HuH-7 (cell line): ENCODE measurements at places on chromosomes 2 and 18.

DNA sequence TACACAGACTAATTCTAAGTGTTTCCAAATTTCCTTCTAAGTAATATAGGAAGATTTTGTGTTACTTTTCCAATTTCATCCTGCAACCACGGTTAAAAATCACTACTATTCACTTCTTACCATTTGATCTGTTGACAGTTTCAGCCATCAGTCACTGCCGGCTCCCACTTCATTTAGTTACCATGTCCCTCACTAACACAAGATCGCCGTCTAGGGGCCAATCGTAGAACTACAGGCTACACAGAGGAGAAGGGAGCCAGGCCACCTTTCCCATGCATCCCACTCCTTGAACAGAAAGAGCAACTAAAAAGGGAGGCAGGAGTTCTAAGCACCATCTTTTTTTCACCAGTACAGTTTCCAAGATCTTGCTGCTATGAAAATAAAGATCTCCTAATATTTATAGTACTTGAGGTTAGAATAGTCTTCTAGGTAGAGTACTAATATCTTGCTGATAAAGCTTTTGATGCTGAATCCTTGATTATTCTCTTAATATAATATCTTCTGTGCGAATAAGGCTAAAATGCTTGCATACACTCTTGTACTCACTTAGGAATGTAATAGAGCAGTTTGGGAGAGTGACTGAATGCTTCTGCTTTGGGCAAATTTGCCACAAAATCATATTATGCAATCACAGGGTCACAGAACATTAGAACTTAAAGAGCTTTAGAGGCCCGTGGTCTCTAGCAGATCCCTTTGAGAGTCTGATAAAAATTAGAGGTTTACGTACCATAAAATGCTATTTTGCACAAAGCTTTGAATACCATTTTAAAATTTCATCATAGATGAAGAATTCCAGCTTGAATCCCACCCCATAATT is 39.5 kb upstream of the CYP1B1 start:
- DNase-seq = peak; percentile 65

DNA sequence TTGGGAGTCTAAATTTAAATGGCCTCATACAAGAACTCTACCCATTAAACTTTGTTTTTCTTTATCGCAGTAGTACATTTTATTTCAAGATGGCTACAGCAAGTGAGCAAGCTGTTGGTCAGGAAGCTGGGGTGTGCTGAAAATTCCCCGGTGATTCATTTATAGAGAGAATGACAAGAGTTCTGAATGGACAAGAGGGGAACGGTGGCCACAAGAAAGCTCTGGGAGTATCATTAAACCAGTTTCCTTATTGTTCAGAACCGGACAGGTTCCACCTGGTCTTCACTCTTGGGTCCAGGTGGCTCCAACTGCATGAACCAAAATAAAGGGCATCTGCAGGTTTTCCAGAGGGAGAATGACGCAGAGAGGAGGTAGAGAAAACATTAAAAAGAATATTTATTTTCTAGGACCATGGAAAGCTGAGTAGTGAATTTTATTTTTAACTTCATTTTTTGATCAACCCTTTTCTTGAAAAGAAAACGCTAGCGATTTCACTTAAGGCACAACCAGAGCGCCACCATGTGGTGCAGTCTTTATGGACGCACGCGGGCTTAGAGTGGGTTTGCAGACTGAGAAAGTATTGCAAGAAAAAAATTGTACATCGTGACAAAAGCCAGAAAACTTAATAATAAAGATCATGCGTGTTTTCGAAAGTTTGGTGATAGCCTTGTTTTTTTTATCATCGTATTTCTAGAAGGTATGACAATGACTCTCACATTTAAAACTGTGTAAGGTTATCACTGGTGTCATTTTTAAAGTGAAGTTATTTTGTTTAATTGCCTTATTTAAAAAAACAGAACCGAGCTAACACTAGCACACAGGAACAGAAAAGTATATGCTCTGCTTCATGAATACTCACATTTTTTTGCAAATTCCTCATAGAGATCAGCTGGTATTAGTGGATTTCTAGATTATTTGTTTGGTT is 97.9 kb upstream of the NOL4 start:
- no peak for DNase-seq

GRCh38 chr18:59760212-59760611 is 63.0 kb upstream of the CCBE1 start:
- no peak for DNase-seq

DNA sequence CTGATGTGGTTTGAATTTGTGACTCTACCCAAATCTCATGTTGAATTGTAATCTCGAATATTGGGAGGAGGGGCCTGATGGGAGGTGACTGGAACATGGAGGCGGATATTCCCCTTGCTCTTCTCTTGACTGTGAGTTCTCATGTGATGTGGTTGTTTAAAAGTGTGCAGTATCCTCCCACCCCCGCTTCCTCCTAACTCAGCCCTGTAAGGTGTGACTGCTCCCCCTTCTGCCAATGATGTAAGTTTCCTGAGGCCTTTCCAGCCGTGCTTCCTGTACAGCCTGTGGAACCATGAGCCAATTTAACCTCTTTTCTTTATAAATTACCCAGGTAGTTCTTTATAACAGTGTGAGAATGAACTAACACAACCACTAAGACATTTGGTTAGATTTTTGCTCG is 458.4 kb downstream of the THSD7B start:
- no peak for DNase-seq

DNA sequence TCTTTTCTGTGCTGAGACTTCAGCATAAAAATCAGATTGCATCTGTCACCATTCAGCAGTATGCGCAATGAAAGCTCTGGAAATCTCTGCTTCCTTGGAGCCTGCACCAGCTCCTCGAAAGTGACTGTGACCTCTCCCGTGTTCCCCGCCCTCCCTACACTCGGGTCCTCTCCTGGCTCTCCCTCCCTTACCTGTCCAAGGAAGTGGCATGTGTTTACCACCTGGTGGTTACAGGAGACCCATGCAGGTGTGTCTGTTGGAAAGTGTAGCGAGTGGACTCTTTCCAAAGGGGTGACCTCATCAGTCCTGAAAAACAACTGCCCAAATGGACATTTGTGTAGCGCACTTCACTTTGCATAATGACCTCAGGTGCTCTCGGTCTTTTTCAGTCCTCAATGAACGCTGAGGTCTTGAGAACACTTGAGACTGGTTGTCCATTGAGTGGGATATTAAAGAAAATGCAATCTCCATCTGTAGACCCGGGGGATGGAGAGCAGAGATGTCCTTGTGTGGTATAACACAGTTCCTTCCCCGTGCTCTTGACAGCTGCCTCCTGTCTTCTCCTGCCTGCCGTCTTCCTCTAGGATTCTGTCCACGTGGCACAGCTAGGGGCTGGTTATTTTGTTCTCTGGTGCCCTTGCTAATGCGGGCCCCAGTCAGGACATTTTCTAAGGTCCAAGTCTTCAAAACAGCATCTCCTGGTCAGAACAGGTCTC is 133.2 kb downstream of the ACKR3 start:
- DNase-seq = no peak

DNA sequence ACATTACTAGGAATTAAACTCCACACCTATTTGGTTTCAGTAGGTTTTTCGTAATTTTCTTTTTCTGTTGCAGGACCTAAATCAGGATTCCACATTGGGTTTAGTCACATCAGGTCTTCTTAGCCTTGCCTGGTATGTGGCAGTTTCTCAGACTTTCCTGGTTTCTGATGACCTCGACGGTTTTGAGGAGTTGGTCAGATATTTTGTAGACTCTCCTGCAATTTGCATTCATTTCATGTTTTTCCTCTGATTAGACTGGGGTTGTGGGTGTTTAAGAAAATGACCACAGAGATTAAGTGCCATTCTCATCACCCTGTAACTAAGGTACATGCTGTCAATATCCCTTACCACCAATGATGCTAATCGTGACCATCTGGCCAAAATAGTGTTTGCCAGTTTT is 97.3 kb upstream of the ST6GAL2 start:
- no peak for DNase-seq

- DNase-seq = no peak
These were observed 39.4 kb downstream of the ARID5A start for GRCh38 chr2:96575785-96576456.

GRCh38 chr18:31420032-31420431 is 27.5 kb upstream of the DSG3 start:
- no peak for DNase-seq

DNA sequence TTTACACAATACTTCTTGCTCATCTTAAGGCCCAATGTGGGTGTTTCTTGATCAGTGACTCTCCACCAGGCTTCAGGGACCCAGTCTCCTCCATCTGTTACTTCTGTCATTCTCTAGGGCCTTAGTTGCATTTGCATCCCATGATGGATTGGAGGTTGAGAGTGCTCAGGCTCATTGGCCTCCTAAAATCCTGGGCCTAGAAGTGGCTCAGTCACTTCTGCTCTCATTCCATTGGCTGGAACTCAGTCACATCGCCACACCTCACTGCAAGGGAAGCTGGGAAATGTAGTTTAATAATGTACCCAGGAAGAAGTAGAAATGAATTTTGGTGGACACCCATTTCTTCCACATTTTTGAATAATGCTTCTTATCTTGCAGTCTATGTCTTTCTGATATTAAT is 223.5 kb downstream of the HRH4 start:
- no peak for DNase-seq

- DNase-seq = no peak
These were observed 57.8 kb downstream of the CTDP1 start for GRCh38 chr18:79737426-79737825.

- no peak for DNase-seq
These were observed 40.5 kb upstream of the HS6ST1 start for GRCh38 chr2:128358941-128359731.

DNA sequence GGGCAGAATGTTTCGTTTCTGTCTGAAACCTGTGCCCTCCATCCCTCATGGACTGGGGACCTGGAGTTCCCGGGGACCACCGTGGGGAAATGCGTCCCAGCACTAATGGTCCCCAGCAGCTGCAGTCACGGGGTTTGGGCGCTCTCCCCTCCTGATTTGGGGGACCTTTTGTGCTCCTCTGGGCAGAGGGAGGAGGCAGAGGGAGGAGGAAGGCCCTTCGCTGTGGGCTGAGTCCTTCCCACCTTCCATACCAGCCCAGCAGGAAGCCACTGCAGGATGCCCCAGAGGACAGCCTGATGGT is 3.2 kb downstream of the GPR35 start:
- no peak for DNase-seq

GRCh38 chr2:40488927-40489677 is 37.2 kb upstream of the SLC8A1 start:
- DNase-seq = peak; percentile 8

GRCh38 chr18:46199515-46200147 is 95.4 kb downstream of the HAUS1 start:
- DNase-seq = no peak

DNA sequence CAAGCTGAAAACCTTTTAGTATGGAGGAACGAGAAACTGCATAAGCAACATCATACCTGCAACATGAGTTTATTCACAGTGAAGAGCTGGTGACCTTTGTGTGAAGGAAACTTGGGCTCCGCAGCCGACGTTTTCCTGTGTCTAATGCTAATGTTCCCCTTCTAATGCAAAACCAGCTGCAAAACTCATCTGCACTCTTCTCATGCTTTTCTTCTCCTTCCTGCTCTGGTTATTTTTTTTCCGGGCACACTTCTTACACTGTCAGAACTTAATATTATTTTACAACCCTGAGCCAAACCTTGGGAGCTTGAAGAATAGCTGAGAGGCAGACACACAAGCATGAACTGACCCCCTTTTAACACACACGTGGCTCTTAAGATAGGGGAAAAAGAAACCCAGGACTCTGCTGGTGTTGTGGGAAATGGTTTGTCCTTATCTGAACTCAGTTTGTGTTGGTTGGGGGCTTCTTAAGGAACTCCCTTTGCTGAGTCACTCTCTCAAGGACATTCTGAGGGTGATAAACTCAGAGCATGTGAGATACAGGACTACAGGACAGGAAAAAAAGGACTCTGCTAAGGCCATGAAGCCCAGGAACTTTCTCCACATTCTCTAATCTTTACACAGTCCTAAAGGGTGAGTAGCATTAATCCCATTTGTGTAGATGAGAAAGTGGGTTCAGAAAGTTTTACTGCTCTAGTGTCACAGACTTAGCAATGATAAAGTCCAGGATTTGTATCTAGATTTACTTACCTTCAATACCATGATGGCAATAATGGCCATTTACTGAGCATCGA is 439.3 kb upstream of the TRIB2 start:
- no peak for DNase-seq

DNA sequence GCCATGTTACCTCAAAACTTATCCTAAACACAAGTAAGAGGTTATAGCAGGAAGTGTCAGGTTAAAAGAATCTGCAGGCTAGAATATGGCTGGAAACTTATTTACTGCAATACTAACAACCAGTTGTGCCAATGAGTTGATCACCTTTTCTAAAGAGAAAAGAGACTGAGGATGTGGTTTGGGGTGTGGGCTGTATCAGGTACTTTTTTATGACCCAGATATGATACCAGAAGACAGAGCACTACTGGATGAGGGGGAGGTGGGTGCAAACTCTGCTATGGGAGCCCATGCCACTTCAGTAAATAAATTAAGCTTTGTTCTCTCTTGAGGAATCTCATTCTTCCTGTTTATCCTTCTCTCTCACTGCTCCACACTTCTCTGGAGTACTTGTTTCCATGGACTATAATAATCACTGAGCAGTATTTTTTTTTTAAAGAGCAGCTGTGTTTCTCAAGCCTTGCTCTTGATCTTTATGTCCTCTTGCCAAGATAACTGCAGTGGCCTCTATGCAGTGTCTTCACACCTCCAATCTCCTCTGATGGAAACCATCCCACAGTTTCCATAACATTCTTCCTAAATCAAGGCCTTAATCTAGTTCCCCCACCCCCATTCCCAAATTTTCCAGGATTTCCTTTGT is 51.2 kb upstream of the NOSTRIN start:
- DNase-seq = no peak

DNA sequence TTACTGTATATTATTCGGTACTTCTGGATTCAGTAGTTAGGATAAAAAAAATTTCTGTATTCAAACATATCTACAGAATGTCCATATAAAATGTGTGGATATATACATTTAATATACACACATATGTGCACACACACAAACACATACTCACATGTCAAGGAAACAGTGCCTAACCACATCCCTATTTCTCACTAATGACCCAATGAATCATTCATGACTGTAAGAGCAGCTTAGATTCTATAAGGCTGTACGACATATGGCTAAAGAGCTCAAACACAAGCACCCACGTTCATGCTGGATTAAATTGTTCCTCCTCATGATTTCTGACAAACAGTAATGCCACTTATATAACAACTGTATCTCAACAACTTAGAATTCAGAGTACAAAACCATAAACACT is 457.3 kb downstream of the ADCYAP1 start:
- no peak for DNase-seq

GRCh38 chr2:96832408-96832753 is 11.4 kb downstream of the ANKRD23 start:
- DNase-seq = no peak

GRCh38 chr2:105775809-105776559 is 31.3 kb downstream of the NCK2 start:
- DNase-seq = no peak

GRCh38 chr2:116877944-116878343 is 936.5 kb upstream of the DDX18 start:
- DNase-seq = no peak

DNA sequence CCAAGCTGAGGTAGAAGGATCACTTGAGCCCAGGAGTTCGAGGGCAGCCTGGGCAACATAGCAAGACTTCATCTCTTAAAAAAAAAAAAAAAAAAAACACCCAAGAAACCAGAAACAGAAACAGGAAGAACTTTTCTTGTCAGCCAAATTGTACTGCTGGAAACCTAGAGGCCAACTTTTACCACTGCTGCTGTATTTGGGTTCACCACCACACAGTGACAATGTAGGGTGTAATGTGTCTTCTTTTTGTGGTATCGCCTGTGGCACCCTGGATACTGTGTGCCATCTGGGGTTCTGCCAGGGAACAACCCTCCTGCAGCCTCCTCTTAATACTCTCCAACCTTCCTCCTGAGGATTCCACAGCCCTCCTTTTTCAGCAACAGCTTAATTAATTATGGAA is 72.6 kb downstream of the STK39 start:
- no peak for DNase-seq

GRCh38 chr18:49392352-49392751 is 68.1 kb downstream of the DYM start:
- no peak for DNase-seq
